ENCODE measurements at places on chromosomes 11 and 22. TPM values are rescaled to one million over a fixed set of nuclear protein-coding genes. Genes with fewer than 3 reads are reported as not detected.

GRCh38 chr11:62025487-62026105, 58.2 kb upstream of the FTH1 start:
- DNase-seq = peak; percentile 48

- DNase-seq = no peak
Observed at GRCh38 chr11:124902616-124903015, 5.0 kb upstream of the ROBO4 start.

DNA sequence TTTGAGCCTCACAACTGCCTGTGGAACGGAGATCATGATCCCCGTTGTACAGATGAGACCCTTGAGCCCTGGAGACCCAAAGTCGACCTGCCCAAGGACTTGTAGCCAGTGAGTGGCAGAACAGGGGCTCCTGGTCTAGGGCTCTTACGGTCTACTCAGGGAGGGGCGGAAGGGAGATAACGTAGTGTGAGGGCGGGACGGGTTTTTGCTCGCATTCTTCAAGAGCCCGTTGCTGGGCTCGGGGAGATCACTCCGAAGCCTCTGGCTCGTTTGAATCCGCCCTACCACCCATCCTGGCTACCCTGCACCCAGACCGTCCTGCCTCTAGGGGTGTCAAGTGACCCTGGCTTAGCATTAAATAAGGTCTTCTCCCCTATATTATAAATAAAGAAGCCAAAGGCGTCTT, 639 bp downstream of the CRY2 start:
- peak; percentile 73 for DNase-seq

- DNase-seq = no peak
Observed at GRCh38 chr22:21448627-21449416, 18.4 kb upstream of the TMEM191C start.

DNA sequence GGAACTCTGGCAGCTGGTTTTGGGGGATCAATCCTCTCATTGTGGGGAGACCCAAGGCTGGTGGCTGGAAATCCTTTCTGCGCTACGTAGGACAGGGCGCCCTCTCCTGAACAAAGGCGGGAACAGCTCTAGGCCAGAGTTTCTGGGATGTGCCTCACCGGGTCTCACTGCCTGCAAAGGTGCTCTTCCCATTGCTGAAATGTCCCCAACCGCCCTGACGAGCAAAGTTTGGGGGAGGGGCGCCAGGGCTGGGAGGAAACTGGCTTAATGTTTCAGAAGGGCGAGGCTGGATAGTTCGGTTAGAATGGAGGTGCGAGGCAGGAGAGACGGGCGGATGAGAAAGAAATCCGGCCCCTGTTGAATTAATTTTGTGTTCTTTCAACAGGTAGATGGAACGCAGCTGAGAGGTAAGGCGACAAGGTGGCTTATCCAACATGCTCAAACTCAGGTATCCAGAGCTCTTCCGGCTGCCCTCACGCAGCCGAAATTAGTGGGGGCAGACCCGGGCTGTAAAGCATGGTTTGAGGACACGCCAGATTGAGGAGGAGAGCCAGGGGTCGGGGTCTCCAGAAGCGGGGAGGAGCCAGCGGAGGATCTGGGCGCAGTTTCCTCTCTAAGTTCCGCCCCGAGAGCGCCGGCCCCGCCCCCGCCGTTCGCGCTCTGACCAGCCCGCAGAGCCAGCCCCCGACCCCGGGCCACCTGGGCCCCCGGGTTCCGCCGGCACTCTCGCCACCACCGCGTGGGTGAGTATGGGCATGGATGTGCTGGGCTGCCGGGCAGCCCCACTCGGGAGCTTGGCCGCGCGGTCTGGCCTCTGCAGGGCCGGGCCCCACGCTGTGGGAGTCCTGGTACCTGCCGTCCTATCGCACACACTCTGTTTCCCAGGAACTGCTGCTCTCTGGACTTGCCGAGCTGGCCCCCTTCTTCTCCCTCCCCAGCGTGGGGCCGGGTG, at the start of gene PGAP2:
TSS of gene PGAP2 (plus strand) at position 652 of the 952 bp plus-strand sequence. CDS start 2,700 bp downstream, outside the sequence.
- peak; percentile 73 for DNase-seq

- DNase-seq = peak; percentile 53
Observed at GRCh38 chr11:19237813-19238212, 2.9 kb downstream of the E2F8 start.

DNA sequence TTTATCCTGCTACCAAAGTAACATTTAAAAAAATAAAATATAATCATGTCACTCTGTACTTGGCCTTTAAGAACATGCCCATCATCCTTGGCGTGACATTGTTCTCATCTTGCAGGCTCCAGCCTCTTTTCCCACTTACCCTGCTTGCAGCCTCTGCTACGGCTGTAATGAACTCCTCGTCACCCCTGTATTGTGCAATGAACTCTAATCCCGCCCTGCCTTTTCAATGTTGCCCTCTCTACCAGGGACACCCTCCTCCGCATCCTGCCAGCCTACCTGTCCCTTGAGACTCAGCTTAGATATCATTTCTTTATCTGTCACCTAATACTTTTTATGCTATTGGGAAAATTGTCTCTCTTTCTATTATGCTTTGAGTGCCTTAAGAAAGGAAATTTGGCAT, 12.6 kb upstream of the MMP20 start:
- DNase-seq = no peak

GRCh38 chr11:121958323-121958970, 157.6 kb downstream of the BLID start:
- no peak for DNase-seq

CCDC89 gene
- 3.7 TPM for total RNA-seq

ZC3H7B gene
- 37.8 TPM for total RNA-seq

GRCh38 chr11:12430954-12431595, 53.7 kb downstream of the PARVA start:
- DNase-seq = peak; percentile 66

DNA sequence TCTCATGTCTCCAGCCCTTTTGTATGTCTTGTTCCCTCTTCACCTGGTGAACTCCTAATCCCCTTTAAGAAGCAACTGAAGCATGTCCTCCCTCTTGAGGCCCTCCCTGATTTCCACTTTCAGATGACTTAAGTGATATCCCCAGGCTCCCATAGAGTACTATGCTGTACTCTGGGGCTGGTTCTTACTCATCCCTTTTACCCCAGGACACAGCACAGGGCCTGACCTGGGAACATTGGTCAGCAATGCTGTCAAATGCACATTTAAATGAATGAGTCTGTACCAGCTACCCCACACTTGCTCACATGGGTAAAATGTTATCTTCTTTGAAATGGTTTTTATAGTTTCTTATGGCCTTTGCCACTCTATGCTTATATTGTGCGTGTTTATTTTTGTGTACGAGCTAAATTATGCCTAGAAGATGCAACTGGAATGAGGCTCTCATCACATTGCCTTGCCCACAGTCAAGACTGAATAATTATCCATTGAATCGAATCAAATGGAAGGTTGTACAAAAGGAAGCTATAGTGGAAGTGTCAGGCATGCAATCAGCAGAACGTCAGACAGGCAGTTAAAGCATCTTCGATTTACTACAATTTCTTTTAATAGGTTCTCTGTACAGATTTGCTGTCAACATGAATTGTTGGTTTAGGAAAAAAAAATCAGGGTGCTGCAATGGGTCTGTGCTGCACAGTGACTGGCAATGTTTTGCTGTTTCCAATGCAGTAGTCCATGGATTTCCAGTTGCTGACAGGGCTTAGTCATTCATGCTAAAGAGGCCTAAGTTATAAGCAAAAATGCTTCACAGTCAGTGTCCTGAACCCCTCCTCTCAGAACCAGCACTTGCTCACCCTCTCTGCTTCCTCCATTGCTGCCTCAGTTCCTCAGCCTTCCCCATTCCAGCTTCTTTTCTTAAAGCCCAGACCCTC, 79.5 kb downstream of the PARVA start:
- no peak for DNase-seq

DNA sequence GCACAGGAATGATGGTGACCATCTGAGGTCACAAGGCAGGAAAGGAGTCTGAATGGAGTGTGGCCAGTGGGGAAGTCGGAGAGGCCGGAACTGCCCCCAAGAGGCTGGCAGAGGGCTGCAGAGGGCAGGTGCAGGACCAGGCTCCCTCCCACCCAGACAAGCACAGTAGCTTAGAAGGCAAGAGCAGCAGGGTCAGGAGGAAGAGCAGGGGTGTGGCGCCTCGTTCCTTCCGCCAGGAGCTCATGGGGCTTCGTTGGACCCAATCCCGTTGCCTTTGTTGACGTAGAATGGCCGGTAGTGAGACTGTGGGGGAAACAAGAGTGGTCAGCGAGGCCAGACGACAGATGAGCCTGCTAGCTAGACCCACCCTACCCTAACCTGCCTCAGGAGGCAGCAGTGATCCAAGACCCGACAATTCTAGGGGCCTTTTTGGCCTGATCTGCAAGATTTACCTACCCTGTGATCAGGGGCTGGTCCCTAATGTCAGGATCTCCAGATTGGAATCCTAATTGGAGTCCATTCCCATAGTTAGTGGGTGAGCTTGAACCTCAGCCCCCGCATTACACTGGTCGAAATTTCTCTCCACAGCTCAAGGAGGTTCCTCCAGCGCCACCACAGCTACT, 25.6 kb downstream of the TRIM29 start:
- DNase-seq = no peak

GRCh38 chr22:37079668-37080171, 28.2 kb downstream of the KCTD17 start:
- DNase-seq = no peak

- peak; percentile 96 for DNase-seq
Observed at GRCh38 chr11:2888266-2888968, 2.8 kb upstream of the CDKN1C start.

DNA sequence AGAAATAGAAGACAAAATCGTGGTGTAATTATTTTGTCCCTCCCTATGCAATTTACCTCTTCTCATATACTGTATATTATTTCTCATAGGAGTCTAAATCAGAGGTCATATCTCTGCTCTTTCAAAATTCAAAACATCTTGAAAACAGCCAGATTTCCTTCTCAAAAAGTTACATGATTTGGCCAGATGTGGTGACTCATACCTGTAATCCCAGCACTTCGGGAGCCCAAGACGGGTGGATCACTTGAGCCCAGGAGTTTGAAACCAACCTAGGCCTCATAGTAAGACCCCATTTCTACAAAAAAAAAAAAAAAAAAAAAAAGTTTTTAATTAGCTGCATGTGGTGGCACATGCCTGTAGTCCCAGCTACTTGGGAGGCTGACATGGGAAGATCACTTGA, 29.0 kb upstream of the DNAJB7 start:
- DNase-seq = no peak

ARHGEF17 gene
- 33.0 TPM for total RNA-seq

DNA sequence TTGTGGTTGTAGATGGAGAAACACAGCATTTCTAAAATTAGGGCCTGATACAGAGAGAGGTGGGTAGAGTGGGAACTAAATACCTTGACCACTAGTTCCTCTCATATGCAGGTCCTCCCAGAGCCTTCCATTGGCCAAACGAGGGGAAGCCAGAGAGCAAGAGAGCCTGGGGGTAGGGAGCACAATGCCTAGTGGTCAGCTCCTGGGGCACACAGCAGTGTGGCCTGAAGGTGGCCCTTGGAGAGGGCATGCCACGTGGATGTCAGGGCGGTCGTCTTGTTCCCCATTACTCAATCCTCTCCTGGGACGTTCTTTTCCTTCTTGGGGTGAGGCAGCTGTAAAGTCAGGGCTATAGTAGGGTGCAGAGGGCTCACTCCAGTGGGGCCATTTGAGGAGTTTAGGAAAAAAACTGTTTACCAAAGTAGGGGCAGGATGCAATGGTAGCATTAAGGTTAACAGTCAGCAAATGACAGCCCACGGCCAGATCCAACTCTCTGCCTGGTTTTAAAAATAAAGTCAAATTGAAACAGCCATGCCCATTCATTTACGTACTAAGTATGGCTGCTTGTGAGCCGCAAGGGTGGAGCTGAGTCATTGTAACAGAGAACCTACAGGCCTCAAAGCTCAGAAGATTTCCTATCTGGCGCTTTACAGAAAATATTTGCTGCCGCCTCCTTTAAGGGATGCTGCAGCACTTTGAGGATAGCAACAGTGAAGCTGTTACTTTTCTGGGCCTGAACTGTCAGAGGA, 7.6 kb downstream of the MYO18B start:
- no peak for DNase-seq

DNA sequence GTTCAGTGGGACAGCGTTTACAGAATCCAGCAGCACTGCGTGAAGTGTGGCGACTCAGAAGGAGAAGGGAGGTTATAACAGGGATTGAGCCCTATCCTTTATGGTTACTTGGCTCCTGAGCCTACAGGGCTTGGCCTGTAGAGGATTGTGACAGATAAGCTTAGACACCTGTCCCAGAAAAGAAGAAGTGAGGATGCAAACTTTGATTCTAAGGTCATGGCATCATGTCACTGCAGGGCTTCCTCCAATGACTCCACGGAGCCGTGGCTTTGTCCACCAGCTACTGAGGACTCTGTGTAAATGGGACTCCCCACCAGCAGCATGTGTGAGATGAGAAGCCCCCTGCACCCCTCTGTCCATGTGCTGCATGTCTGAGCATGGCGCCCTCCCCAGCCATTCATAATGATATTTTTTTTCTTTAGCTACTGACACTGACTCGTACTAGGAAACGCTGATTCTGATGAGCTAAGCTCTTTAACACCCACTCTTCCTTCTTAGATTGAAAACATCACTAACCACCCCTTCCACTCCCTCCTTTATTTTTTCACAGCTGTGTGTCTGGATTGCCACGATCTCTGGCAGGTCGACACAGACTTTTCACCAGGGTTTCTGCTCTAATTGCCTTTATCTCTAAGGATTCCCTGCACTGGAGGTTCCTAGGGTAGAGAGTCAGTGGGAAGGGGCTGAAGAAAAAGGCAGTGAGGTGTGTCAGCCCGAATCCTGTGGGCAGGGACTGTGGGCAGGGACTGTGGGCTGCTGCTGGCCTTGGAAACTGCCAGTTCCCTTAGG, 65.5 kb upstream of the TTC12 start:
- DNase-seq = no peak

UNC93B1 gene
- total RNA-seq = 9.9 TPM

DNA sequence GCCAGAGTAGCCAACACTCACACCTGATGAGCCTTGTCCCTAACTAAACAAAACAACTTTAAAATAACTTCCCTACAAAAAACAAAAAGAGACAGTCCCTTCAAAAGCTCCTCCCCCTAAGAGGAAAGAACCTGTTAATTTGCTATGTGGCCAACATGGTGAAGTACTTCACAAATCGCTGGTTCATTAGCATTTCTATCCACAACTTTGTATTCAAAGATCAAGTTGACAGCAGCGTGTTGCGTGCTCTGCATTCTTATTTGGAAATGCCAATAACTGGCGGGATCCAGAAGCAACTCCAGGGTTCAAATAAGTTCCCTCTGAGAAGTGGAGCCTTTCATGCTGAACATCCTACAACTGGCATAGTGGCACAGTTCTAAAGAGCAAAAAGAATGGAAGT, 48.6 kb downstream of the CADM1 start:
- no peak for DNase-seq

DNA sequence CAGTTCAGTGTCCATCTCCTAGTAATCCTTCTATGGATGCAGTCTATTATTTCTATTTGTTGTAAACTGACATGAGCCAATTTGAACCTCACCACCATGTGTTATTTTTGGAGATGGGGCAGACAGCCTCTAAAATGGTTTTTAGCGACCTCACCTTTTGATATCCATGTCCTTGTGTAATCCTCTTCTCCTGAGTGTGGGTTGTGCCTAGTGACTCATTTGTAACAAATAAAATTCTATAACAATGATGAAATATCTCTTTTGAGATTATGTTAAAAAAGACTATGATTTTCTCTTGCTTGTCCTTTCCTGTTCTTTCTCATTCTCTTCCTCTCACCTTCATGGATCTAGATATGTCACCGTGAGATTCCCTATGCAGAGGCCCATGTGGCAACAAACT, 554.6 kb upstream of the ANO3 start:
- no peak for DNase-seq

All from tongue (tissue), 3 donors.